ENCODE measurements at places on chromosomes 7 and 10.

DNA sequence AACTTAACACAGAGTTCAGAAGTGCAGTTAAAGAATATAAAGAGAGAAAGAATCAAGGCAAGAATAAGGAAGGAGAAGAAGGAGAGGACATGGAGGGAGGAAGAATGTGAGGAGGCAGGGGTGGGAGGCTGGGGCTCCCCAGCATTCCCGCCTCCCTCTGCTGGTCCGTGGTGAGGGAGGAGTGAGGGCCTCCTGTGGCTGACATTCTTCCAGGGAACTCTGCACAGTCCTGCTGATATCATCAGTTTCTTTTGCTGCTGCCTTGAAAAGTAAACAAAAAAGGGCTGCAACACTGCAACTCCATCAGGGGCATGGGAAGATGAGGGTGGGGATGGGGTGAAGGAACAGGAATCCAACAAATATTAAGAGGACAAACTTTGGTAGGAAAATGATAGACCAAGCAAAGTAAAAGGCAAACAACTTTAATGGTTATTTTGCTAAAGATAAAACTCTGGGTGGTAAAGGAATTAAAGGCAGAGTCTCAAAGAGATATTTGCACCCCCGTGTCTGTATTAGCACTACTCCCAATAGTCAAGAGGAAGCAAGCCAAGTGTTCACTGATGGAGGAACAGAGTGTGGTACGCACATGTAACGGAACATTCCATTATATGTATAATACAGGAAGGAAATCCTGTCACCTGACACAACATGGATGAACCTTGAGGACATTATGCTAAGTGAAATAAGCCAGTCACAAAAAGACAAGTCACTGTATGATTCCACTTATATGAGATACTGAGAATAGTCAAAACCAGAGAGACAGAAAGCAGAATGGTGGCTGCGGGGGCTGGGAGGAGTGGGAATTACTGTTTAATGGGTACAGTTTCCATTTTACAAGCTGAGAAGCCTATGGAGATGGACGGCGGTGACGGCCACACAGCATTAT, 8.0 kb upstream of the SPOCK2 start:
- DNase-seq = peak; percentile 47

DNA sequence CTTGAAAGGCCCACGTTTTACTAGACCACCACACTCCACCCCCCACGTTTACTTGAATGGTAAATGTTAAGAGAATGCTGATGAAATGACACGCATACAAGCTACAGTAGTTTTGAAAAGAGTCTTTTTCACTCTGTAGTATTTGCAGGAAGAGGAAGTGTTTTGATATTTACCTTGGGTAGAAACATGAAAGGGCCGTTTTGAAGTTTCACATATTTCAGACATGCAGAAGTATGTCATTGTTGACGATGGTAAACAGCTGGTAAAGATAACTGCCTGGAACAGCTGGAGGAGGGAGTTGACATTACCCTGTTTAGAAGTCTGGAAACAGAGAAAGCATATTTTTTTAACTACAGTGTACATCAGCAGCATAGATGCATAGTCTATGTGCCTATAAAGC, 160.7 kb downstream of the NXPH1 start:
- no peak for DNase-seq

DNA sequence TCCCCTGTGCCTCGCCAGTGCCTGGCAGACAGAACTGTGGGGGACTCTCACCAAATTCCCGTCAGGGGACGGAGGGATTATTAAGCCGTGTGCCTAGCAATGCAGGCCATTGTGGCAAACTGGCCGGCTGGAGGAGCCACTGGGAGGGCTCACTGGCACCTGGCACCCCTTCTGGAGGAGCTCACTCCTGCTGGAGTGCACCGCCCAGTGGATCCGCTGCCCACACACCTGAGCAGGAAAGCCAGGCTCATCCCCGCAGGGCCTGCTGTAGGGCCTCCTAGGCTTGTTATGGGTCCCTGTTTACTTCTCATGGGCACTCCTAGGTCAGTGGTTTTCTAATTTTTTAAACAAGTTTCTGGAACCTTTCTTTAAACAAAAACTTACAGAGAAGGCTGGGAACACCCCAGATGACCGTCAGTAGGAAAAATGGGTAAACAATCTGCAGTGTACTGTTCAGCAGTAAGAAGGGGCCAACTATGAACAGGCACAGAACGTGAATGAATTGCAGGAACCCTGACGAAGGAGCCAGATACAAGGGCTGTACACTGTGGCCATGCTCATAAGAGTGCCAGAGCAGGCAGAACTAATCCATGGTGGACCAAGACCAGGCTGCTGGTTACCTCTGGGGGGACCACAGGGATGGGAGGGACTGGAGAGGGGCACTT, 64.8 kb downstream of the LANCL2 start:
- no peak for DNase-seq

DNA sequence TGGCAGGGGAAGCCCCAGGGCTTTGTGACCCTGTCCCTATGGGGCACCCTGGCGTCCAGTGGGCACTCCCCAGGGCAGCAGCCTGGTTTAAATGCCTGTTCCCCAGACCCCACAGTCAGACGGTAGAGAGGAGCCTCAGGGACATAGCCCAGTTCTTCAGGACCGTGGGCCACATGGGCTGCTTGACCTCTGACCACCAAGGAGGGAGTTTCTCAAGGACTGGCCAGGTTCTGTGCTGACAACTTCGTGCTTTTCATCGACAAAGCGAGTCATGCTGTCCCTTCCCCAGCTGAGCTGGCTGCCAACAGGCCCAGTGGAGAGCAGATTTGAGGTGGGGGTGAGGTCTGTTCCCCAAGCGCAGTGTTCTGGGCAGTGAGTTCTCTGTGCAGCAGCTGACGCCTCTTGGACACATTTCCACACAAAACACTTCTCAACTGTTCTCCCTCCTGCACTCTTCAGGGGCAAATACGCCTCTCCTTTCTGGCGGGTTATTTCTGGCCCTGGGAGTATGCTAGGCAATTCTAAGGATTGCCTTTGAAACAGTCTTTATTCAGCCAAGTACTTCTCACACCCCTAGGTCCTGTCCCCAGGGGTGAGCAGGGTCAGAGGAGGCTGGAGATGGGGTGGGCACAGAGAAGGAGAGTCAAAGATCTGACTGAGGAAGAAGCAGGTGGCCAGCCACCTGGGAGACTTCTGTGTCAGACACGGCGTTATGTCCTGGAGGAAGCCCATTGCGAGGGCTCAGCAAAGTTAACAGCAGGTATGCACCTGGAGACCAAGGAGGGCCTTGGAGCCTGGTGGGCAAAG, 57.3 kb upstream of the CAMK2B start:
- DNase-seq = no peak

DNA sequence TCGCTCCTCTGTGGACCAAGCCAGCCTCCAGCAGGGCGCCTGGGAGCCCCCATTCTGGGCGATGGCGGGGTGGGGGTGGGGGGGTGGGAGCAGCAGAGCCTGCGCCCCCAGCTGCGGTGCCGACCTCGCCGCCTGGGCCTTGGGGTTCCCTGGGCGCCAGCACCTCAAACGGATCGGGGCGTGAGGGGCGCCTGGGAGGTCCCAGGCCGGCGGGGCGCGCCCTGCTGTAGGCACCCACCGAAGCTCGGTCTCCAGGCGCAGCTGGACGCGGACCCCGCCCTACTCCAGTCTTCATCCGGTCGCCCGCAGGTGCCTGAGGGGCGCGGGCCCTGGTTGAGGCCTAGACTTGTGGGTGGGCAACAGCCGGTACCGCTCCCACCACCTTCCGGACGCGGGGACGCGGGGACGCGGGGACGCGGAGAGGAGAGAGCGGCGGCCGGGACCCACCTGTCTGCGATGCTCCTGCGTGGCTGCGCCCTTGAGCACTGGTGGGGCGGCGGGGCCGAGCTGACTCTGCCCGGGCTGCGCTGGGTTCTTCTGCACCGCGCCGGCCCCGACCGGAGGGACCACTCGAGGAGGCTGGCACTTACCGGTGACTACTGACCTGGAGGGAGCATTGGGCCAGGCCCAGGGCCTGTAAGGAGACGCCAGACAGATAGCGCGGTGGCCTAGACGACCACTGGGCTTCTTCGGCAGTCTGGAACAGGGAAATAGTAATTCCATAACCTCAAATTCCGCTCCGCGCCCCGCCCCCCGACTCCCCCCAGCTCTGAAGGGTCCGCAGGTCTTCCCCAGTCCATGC, 5.5 kb upstream of the KCP start:
- DNase-seq = no peak

DNA sequence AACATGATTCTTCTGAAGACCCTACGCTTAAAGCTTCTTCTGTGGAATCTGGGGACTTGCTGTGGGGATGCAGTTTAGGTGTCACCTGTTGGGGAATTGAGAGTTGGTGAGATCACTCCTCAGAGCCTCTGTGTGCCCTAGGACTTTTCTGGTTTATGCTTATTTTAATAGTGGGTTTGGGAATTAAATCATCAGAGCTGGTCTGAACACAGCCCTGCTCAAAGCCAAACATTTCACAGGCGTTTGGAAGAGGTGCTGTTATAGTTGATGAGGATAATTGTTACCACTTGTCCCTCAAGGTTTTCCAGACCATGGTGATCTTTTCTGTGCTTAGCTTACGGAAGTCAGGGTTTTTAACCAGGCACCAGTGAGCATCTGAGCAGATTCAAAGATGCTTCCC, 106.1 kb downstream of the EBLN1 start:
- DNase-seq = no peak

- no peak for DNase-seq
Measured at GRCh38 chr10:77461636-77462296, 175.8 kb downstream of the KCNMA1 start.

DNA sequence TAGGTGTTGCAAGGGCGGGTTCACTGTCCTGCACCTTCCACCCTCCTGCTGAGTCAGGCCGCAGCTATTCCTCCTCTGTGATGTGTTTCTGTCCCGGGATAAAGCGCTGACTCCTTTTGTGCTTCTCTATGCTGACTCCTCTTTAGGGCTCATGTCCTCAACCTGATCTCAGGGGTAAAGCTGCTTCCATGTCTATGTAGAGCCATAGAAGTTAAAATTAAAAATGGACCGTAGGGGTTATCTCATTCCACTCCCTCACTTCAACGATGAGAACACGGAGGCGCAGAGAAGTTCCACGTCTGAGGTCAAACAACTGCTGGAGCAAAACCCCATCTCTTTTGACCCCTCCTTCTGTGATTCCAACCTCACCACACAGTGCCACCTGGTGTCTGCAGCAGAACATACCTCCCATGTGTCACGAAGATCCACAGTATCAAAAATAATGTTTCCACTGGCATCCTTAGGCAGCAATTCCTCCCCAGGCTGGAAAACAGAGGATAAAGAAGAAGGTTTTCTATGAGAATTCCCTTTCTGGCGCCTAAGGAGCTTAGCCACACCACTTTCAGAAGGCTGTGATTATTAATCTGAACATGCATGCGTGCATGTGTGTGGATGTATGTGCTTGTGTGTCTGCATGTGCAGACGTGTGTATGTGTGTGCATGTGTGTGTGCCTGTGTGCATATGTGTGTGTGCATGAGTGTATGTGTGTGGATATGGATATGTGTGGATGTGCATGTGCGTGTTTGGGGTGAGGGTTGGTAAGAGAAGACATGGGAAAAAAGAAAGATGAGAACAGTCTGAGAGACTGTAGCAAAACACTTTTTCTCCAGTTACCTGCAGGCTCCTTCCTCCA, 81.2 kb upstream of the UCN3 start:
- DNase-seq = peak; percentile 49

- no peak for DNase-seq
Measured at GRCh38 chr10:50992356-50992901, 81.9 kb upstream of the PRKG1 start.

DNA sequence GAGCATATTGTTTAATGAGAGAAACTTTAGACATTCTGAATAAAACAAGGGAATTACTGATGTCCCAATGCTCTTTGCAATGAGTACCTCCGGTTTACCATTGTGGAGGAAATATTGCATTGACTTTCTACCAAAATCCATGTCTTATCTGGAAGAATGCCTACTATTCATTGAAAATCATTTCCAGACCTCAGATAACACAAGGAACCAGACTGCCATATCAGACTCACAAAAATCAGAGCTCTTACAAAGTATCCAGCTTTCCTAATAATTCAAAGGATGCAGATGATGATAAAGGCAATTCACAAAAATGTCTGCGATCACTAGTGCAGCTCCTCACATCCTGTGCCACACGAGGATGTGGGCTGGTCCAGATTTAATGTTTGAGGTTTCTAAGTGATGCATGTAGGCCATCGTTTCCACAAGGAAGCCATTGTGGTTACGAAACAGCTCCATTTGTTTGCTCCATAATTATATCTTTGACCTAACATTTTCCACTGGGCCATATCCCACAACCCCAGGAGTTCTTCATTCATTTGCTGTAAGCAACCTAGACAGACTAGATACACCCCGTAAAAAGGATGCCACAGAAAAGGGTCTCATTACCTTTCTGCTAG, 831.1 kb upstream of the C7orf33 start:
- DNase-seq = no peak

DNA sequence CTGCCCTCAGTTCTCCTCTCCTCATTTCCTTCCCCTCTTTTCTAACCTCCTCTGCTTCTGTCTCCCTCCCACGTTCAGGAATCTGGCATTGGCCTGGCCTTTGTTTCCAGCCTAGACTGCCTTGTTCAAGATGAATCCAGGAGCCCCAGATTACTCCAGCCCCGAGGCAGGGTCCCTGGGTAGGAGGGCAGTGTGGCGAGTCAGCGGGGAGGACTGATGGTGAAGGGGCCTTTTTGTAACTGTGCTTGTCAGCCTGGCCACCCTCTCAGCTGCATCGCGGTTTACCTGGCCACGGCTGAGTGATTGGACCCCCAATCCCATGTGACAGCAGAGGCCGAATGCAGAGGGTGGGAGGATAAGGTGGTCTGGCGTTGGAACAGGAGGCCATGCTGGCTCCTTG, 96.1 kb upstream of the SHH start:
- no peak for DNase-seq

GRCh38 chr7:108246227-108246837, 116.2 kb upstream of the LAMB4 start:
- DNase-seq = peak; percentile 85

- DNase-seq = no peak
Measured at GRCh38 chr7:128881458-128882125, 18.9 kb downstream of the ATP6V1F start.

- no peak for DNase-seq
Measured at GRCh38 chr7:127485482-127485881, 93.0 kb upstream of the ZNF800 start.

DNA sequence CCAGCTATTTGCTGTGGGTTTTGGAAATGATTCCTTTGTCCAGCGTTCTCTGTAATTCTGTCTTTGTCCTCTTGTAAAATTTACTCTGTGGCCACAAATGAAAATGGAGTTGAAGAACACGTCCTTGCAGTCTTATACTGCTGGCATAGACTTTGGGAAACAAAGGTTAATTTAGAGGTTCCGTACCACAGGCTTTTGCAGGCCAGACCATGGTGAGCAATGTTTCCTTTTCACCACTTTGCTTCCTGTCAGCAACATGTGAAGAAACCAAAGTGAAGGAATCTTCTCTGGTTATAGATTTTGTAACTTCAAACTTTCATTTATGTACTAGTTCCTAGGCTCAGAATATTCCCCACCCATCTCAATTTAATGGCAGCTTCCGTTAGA, 488.5 kb downstream of the MDFIC start:
- DNase-seq = no peak

Data from A172 (cell line).